ENCODE measurements at places on chromosomes 4 and X.

DNA sequence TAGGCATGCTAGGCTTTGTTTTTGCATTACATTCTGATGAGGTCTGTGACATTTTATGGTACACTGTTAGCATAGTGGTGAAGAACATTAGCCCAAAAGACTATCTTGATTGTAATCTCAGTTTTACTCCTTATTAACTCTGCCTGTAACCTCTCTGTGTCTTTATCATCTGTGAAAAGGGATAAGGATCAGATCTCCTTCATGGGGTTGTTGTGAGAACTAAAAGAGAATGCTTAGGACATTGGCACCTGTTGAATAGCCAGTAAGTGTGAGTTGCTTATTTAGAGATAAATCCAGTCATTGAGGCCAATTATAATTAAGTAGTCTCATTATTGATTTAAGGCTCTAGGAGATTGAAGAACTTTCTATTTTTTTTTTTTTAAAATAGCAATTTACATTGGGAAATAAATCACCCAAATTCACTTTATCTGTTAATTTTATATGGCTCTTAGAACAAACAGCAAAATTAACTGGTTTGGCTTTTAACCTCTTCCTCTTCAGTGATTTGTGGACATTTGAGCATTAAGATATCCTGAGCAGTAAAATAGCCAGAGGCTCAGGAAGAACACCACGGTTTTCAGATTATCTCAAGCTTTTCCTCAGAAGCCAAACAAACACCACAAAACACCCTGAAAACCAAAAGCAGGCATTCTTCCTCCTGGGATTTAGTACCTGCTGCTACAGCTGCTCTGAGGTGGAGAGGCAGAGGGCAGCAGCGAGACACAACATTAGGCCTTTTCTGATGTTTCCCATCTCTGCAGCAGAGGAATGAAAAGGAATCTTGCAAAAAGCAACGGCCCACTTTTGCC is 192.9 kb downstream of the ARHGAP10 start:
- no peak for DNase-seq

GRCh38 chr4:75087416-75087815 is 154.5 kb downstream of the PARM1 start:
- no peak for DNase-seq

GRCh38 chrX:27903960-27904359 is 77.3 kb downstream of the DCAF8L1 start:
- DNase-seq: no peak

DNA sequence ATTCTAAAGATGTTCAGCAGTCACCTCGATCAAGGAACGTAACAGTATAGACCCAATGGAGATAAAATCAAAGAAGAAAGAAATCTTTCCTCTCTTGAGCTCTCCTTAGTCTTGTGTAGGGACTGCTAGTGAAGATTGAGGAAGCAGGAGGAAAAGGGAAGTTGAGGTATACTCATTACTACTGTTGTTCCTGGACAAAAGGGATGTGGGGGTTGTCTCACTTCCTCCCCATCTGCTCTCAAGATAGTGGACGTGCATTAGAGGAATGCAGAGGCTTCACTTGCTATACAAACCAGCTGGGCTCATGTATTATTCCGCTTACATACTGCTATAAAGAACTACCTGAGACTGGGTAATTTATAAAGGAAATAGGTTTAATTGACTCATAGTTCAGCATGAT is 208.9 kb upstream of the ARHGEF9 start:
- no peak for DNase-seq

DNA sequence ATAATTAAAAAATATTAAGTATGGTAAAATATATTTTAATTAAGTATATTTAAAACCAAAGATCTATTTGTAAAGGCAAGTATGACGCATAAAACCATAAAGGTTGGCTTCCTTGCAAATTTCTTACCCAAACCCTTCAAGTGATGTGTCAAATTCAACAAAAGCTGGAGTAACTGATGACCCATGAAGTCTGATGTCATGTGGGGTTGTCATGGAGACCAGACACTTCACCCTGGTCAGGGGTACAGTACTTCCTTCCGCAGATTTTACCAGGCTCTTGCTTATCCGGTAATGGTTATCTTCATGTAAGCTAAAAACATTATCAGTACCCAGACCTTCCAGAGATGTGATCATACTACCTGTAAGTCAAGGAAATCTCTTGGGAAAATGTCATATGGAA is 170.1 kb downstream of the WDFY3 start:
- no peak for DNase-seq

GRCh38 chr4:80361329-80361900 is 25.9 kb downstream of the CFAP299 start:
- DNase-seq: no peak

DNA sequence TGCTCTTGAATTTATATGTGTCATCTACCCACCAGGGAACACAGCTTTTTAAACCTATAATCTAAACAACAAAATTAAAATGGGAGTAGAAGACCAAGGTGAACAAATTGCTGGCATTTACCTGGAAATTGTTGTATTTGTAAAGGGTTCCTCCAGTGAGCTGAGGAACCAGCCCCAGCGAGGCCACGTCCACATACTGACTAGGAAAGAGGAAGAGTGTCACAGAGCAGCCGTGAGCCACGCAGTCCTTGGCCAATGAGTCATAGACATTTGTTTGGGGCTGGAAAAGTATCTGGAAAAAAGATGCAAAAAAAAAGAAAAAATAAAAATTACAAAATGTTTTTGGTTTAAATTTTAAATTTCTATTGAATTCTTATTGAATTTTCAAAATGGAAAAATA is 58.7 kb downstream of the METTL14 start:
- DNase-seq: no peak

GRCh38 chr4:36290641-36291040 is 9.2 kb downstream of the DTHD1 start:
- no peak for DNase-seq

- DNase-seq: no peak
Measured at GRCh38 chr4:53786632-53787031, 195.3 kb upstream of the LNX1 start.

DNA sequence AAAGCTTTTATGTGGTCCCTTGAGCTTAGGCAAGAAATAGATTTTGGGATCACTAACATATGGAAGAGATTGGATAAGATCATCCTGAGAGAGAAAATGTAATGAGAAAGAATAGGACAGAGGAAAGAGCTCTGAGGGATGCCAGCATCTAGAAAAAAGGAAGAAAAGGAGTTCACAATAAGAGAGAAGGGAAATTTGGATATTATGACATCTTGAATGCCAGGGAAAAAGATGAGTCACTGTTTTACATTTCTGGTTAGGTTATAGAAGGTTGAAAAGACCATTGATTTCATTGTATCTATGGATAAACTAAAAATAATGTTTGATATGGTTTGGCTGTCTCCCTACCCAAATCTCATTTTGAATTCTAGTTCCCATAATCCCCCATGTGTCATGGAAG is 208.5 kb downstream of the MAD2L1 start:
- DNase-seq: no peak

DNA sequence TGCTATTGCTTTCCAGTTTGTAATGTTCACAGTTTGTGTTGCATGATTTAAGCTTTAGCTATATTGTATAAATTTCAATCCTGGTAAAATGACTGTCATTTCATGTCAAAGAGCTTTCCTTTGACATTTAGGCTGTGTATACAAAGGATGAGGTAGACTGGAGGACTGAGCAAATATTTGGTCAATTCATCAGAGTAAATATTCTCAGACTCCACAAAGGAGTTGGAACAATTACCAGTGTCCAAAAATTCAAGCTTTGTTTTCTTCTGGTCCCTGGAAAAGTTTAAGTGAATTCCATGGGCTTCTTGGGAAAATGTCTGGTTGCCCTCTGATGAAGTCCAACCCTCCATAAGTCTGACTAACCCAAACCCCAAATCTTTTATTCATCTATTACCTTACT is 682.4 kb downstream of the DACH2 start:
- DNase-seq: no peak

DNA sequence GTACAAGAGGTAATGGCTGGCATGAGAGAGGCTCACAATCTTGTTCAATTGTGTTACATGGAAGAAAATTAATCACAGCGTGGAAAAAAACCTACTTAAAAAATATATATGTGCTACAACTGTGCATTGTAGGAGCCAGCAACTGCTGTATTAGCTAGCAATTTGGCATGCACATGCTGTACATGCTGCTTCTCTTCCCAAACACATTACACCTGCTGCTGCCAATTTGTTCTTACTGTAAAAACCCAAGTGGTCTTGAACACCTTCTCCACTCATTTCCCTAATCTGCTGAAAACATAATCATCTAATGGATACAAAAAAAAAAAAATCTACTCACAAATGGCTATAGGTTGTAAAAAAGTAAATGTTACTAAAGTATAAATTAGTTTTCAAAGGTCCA is 264.2 kb downstream of the INPP4B start:
- no peak for DNase-seq

GRCh38 chr4:44354172-44354571 is 94.4 kb downstream of the KCTD8 start:
- no peak for DNase-seq

- DNase-seq: no peak
Measured at GRCh38 chr4:145507636-145508035, 26.0 kb downstream of the SMAD1 start.

- no peak for DNase-seq
Measured at GRCh38 chr4:41594432-41594831, 56.5 kb downstream of the LIMCH1 start.

GRCh38 chr4:88451205-88451604 is 5.7 kb upstream of the HERC5 start:
- DNase-seq: no peak

GRCh38 chrX:7779644-7780043 is 63.3 kb upstream of the VCX start:
- no peak for DNase-seq

DNA sequence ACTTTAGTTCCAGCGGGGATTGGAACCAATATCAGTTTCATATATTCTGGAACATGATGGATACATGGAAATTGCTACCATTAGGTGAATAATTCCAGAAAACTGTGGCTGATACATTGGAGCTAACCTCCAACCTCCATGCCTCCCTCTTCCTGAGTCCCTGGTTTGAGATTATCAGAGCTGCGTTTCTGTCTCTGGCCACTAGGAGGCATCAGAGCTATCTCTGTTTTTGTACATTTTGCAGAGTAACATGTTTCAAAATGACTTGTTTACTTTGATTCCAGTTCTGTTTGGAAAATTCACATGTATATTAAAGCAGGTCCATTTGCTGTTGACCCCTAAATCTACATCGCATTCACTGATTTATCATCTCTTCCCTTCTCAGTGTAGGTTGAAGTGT is 2.4 kb upstream of the RAB40AL start:
- DNase-seq: no peak

DNA sequence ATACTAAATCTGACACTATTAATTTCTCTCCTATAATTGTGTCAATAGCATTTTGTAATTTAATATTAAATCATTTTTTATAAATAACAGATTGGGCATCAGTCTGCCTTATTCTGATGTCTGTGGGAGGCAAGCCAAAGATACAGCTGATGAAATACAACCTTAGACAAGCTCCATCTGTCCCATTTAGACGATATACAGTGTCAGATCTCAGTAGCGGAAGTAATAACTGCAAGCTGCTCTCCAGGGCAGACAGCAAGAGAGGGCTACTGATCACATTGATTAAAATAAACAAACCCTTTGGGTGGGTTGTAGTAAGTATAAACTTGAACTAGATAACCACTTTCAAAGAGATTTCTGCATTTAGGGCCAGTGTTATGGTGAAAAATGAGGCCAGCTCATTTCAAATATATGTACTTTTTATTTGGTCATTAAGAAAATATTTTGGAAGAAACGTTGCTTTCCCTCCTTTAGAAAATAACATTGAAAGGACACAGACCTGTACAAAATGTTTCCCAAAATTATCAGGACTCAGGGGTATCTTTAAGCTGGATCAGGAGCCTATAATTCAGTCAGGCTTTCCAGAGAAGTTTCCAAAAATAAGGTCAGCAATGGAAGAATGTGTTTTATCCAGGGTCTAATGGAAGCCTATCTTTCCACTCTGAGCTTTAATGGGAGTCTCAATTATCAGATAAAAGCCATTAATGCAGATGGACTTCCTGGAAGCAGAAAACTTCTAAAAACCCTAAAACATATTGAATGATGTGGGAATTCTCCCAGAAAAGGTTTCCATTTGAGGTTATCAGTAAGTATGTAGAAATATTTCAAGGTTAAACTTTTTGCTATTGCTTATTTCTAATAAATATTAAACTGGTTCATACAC is 1028.8 kb upstream of the IGFBP7 start:
- DNase-seq: no peak

- DNase-seq: no peak
Measured at GRCh38 chr4:101050837-101051205, 296.5 kb downstream of the PPP3CA start.

- no peak for DNase-seq
Measured at GRCh38 chr4:55979562-55979961, 30.8 kb downstream of the CEP135 start.

DNA sequence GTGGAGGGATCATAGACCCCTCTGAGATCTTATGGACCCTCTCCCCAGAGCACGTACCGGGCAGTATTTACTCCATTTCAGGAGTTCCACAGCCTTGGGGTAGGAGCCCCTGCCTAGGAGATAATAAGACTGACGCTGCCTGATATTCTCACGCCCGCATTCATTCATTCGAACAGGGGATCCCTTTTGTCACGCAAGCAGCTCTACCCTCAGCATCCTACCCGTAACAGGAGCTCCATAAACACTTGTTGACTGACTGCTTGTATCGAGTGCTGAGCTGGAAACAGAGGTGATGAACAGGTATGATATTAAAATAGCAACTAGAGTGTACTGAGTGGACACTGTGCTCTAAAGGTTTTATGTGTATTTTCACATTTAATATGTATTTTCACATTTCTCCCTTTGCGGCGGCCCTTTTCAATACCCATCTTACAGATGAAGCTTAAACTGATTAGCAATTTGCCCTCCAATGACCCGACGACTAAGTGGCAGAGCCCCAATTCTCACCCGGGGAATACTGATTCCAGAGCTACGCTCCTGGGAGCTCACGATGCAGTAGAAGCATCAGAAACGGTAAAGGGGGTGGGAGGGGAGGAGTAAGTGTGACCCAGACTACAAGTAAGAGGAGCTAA is 888 bp downstream of the RAB28 start:
- no peak for DNase-seq

- DNase-seq: no peak
Measured at GRCh38 chr4:81173213-81173612, 41.8 kb downstream of the PRKG2 start.

GRCh38 chr4:113783701-113784100 is 22.2 kb upstream of the CAMK2D start:
- DNase-seq: no peak

DNA sequence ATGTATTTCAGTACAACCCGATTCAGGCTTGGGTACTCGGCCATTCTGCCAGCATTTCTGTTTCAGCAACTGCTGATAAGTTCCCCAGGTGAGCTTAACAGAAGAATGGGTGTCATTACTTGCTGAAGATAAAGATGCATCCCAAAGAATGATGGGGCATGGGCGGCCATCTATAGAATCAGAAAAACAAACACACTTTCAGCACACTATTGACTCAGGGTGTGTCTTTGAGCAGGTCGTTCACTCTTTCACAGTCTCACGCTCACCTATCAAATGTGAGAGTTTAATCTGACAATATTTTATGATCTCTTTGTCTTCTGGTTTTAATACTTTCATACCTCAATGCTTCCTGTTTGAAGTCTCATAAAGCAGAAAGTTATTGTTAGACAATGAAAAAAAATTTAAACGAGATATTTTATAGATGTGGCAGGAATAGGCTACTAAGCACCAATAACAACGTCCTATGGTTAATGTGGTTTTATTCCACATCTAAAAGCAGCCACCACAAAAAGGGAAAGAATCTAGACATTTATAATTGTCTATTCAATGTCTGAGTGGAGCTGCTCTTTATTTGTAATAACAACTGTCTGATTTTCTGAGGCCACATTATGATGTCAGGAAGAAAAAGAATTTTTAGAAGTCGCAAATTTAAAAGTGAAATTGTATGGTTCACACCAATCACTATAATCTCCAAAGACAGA is 17.0 kb downstream of the GASK1B start:
- no peak for DNase-seq

- no peak for DNase-seq
Measured at GRCh38 chr4:1002131-1002630, 9.0 kb upstream of the SLC26A1 start.

All from activated T-cell treated with anti-CD3 and anti-CD28 coated beads for 24 hours (primary cell).